ENCODE measurements at places on chromosomes 2 and 18.

DNA sequence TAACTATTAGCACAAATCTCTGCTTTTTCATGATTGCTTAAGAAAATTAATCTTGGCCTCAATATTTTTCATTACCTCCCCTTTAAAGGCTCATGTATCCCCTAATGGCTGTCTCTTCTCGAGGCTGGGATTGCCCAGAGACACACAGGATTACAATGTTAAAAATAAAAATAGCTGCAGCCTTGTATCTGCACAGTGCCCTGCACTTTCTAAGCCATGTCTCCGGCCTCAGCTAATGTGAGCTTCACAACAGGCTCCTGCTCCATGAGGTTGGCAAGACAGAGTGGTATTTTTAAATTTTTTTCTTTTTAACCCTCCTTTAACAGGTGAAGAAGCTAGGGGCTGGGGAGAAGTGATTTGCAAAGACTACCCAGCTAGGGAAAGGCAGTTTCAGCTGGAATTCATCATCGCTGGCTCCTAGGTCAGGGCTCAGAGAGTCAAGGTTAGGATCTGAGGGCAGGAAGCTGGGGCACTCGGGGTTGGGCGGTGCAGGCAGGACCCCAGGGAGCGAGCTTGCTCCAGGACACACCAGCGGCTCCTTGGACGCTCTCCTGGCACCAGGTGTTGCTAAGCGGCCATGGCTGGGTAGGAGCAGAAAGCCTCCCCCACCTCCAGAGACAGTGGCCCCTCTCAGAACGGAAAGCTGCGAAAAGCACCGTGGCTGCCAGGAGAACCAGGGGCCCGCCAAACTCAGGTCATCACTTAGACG lies 135.6 kb downstream of the SMAD2 start:
- no peak for DNase-seq

GRCh38 chr2:215364157-215365155 lies 52.6 kb downstream of the ATIC start:
- DNase-seq, result no peak

- peak; percentile 52 for DNase-seq
Observed at GRCh38 chr2:7083580-7084509, 166.6 kb downstream of the RNF144A start.

DNA sequence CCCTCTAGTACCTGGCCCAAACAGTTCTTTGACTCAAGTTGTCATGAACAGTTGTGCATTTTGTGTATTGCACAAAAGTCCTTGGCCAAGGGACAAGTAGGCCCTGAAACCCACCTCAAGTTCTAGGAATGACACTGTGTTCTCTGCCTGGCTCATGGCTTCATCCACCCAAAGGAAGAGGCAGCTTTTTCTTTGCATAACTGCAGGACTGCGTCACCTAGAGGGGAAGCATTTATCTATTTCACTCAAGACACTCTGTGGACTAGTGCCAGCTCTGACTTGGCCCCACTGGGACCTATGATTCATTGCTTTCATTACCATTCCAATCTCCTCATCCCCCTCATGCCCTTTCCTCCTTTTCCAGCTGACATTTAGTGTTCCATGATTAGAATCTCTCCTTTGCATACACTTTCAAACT lies 119.3 kb upstream of the SIX2 start:
- peak; percentile 89 for DNase-seq

GRCh38 chr2:196851088-196851487 lies 41.9 kb upstream of the C2orf66 start:
- no peak for DNase-seq

DNA sequence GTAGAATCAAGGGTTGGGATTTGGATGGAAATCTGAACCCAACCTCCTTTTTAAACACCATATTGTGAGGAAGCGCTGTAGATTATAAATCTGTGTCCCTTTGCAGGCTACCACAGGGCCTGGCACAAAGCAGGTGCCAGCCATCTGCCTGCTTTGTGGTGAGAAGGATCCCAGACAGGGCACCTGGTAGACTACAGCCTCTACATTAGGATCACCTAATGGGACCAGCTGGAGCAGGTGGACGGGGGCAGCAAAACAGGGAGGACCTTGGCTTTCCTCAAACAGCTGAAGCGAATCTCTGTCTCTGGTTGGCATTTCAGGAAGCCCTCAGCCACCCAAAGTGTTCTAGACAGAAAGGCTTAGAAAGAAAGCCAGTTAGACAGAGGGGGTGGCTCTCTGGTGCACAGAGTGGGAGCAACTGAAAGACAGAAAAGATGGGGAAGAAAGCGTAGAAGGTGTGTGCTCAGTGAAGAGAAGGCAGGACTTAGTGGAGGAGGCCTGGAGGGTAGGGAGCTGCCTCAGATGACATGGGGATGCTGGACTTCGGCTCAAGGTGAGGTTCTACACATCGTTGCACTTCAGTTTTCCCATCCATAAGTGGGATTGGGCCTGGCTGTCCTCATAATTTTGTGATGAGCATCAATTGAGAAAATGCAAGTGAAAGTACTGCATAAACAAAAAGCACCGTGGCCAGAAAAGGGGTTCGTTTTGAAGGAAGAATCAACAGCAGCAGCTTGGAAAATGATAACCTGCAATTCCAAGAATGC lies 350.8 kb downstream of the CYRIA start:
- no peak for DNase-seq

GRCh38 chr2:136298631-136299030 lies 180.7 kb upstream of the CXCR4 start:
- no peak for DNase-seq
